T-helper 2 cell treated with Interferon-gamma antibody and Interleukin-4, amounts not matched to agents 100 ng/mL and 5 ng/mL, for 36 hours (primary cell): ENCODE measurements at places on chromosomes 3 and 15. TPM values are rescaled to one million over a fixed set of nuclear protein-coding genes. Genes with fewer than 3 reads are reported as not detected.

ILDR1 gene
- 0.43 TPM in 2 replicates for total RNA-seq

ROPN1 gene
- not detected in 2 replicates for total RNA-seq

LRRK1 gene
- 0.64 and 0.66 TPM in 2 replicates for total RNA-seq

RTP1 gene
- total RNA-seq, result not detected in 2 replicates

C3orf20 gene
- 0.20 and 0.30 TPM in 2 replicates for total RNA-seq

IL17RB gene
- total RNA-seq, result 58.0 and 63.5 TPM in 2 replicates

SEMA3F gene
- total RNA-seq, result 0.05 and 0.11 TPM in 2 replicates

HOMER2 gene
- total RNA-seq, result 38.1 and 42.1 TPM in 2 replicates

CHRFAM7A gene
- total RNA-seq, result 2.3 TPM in 1 of 2 replicates, not detected in the other

SNAPC5 gene
- total RNA-seq, result 22.3 and 23.1 TPM in 2 replicates

ANKRD34C gene
- not detected in 2 replicates for total RNA-seq

ACKR2 gene
- 1.00 and 1.3 TPM in 2 replicates for total RNA-seq

LRRC34 gene
- 4.5 and 5.1 TPM in 2 replicates for total RNA-seq

CPLX3 gene
- total RNA-seq, result 0.25 TPM in 2 replicates

PRSS50 gene
- total RNA-seq, result not detected in 2 replicates
